Stimulated activated CD4-positive, alpha-beta T cell treated with anti-CD3 and anti-CD28 coated beads, Interleukin-1b, Interleukin-23, amount 100 ng/mL, for 24 hours (primary cell): ENCODE measurements at places on chromosomes 12 and 14.
A peak's percentile ranks its signal among the peaks of the same experiment; 100 is the strongest.

DNA sequence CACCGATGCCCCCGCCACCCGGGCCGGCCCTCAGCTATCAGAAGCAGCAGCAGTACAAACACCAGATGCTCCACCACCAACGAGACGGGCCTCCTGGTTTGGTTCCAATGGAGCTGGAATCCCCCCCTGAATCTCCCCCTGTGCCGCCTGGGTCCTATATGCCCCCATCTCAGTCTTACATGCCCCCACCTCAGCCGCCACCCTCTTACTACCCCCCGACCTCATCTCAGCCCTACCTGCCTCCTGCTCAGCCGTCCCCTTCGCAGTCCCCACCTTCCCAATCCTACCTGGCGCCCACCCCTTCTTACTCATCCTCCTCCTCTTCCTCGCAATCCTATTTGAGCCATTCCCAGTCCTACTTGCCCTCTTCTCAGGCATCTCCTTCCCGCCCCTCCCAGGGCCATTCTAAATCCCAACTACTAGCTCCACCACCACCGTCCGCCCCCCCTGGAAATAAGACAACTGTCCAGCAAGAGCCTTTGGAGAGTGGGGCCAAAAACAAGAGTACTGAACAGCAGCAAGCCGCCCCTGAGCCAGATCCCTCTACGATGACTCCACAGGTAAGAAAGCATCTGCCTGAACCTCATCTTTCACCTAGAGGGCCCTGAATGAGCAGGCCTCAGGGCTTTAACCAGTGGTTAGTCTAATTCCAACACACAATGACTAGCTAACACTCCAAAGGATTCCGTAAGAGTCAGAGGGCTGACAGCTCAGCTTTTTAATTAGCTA is 851 bp downstream of the YLPM1 start:
- no peak for DNase-seq

DNA sequence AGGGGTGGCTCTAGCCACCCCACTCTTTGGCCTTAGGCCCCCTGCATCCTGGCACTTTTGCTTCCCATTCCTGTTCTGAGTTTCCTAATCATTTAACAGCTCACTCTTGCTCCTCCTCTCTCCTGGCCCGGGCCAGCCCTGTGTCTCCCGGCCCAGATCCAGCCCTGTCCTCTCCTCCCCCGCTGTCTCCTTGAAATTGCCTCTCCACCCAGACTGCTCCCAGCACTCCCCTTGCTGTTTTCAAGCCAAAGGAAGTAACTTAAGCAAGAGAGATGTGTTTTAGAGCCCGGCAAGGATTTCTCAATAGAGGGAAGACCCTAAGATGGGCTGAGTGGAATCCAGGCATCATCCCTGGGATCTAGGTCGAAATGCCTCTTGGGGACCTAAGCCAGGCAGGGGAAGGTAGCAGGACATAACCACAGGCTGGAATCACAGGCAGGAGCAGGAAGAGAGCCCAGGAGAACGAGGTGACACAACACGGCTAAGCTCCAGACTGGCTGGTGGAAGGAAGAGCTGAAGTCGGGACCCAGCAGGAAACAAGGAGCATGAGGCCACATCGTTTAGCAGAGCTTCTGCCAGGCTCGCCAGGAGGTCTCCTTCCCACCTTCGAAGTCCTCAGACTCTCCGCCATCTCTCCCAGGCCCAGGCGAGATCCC is 2.0 kb upstream of the LRP1-AS start:
- no peak for DNase-seq

GRCh38 chr12:43287706-43288383 is 264.2 kb downstream of the ADAMTS20 start:
- DNase-seq = no peak

- DNase-seq = no peak
Observed at GRCh38 chr12:12823300-12823699, 10.2 kb downstream of the DDX47 start.

DNA sequence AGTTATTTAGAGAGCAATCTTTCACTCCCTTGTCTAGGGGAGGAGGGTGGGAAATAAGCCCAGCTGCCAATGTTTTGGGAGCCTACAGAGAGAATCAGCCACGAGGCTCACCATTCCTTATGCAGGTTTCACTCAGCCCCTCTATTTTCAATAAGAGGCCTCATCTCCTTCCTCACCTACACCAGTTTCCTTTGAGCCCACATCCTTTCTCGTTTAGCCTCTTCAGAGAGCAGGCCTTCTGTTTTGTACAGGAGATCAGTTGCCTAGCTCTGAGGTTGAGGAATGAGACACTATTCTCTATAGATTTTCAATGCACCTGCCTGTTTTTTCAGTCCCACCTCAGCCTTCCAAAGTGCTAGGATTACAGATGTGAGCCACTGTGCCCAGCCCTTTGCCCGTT is 17.9 kb downstream of the SNAPC1 start:
- no peak for DNase-seq

DNA sequence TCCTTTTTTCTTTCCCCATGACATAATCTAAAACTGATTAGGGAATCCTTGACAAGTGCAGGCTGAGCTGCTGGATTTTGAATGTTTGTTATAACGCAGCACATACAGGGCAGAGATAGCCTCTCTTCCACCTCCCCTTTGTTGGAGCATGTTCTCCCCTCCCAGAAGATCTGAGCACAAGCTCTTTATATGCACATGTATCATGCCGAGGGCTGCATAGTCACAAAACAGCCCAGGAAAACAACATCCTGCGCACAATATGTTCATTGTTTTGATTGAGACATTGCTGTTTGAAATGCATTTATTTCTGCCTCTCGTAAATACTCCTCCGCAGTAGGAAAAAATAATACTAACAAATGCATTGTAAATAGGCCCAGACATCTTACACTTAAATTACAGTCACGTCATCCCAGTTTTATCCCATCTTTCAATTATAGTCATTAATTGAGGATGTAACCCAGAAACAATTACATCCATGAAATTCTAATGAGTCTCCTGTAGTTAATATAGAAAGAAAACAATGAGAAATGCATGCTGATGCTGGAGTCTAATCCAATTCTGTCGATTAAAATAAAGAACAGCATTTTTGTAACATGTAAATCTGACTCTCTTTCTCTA is 401.8 kb downstream of the BTG1 start:
- DNase-seq = no peak

DNA sequence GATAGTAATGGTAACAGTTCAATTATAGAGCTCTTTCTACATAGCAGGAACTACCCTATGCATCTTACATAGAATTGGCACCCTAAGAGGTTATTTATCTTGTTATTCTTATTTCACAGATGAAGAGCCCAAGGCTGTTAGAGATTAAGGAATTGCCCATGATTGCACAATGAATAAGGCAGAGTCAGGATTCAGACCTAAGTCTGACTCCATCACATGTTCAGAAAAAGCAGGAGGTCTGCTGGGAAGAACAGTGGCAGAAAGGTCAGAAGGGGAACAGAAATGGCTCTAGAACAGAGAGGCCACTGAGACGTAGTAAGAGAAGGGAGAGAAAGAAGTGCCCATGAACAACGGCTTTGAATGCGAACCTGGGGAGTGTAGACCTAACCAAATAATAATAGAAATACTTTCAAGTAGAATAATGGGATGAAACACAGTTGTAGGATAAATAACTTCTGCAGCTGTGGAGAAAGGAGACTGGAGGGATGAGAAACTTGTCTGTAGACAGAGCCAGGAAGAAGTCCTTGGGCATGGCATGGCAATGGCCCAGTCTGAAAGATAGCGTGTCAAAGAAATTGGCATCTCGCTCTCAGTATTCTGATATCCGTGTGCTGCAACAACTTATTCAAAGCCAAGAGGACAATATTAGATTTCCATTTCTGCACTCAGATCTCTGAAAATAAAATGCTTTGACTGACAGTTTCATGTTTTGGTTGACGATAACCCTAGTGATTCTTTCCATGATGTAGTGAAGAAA is 17.6 kb downstream of the MYBPC1 start:
- DNase-seq = no peak

DNA sequence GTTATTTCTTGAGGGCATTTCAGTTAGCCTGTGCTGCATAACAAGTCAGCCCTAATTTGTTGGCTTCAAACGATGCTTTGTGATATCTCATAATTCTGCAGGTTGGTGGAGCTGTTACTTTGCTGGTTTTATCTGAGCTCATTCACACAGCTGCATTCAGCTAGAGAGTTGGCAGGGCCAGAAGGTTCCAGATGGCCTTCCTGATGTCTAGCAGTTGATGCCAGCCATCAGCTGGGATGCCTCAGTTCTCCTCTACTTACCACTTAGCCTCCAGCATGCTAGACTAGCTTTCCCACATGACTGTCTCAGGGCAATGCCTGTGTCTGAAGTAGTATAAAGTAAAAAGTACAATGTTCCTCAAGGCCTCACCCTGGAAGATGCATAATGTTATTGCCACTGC is 130.6 kb downstream of the SLC35F4 start:
- no peak for DNase-seq

- DNase-seq = no peak
Observed at GRCh38 chr12:114069507-114069906, 103.4 kb upstream of the RBM19 start.

GRCh38 chr14:65354715-65355114 is 57.8 kb upstream of the FUT8 start:
- DNase-seq = no peak

- DNase-seq = no peak
Observed at GRCh38 chr12:13718271-13718670, 263.1 kb downstream of the GRIN2B start.

DNA sequence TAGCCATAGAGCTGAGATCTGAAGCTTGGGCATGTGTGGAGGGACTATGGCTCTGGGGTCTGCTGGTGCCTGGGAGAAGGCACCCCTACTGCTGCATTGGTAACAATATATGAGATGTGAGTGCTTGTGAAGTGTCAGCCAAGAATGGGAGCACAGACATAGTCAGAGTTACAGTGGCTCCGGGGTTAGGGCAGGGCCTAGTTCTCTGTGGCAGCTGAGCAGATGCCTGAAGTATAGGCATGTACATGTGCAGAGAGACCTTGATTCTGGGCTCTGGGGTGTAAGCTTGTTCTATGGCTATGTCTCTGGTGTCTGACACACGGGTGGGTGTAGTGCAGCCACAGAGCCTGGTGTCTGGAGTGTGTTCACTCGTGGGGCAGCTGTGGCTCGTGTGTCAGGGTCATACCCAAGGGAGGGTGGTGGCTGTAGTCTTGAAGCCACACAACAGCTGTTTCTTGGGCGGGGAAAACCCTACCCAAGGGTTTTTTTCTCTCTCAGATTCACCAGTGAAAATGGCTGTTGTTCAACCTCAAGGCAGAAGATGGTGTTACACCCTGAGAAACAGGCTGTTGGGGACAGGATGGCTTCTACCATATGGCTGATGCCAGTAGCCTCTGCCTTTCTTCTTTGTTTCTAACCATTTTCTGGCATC is 11.9 kb upstream of the TCL1A start:
- DNase-seq = no peak

DNA sequence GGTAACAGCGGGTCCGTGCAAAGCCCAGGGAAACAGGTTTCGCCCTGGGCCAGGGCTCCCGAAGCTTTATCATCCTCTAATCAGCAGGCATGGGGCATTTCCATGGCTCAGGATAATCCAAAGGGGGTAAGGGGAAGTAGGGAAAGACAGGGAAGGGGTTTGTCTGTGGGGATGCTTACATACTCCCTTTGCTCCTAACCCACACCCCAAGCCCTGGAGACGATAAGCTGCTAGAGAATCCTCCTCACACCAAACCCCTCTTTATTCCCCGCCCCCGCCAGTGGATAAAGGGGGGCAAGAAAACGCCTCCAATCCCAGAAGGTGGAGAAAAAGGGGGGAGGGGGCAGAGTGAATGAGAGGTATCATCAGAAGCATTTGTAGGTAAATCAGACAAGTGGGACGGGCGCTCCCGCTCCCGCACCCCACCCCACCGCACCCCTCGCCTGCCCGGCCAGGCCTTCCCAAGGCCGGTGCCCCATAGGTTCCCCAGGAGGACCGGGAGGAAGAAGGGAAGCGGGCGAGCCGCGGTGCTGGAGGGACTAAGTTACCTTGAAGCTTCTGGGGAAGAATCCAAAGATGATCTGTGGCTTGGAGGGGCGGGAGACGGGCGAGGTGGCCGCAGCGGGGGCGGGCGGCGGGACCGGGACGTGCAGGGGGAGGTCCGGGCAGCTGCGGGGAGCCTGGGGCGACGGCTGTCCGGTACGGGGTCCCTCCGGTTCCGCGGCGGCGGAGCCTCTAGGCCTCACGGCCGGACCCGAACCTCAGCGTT is 762 bp downstream of the PPP2R5E start:
- DNase-seq = no peak

DNA sequence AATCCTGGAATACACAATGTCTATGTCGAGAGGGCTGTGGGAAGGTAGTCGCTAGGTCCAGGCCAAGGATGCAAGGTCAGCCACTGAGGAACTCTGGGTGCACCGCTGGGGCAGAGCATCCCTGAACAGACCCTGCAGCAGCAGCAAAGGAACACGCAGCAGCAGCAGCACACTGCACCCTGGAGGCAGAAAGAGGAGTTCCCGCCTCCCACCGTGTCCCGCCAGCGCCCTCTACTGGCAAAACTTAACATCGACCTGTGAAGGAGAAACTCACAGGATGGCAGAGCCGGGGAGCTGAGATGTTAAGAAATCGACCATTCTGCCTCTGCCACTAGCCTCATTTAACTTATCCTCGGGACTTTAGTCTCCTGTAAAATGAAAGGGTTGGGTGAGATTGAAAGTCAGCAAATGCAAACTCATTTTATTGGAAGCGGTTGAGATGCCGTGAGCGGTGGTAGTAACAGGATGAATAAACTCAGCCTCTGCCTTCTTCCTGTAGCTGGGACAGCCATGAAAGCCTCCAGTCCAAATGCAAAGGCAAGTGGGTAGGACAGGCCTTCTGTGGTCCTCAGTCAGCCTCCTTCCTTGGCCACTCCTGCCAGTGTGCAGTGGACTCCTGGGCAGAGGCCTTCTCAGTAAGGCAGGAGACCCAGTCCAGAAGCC is 45.6 kb downstream of the STAB2 start:
- peak; percentile 1 for DNase-seq

DNA sequence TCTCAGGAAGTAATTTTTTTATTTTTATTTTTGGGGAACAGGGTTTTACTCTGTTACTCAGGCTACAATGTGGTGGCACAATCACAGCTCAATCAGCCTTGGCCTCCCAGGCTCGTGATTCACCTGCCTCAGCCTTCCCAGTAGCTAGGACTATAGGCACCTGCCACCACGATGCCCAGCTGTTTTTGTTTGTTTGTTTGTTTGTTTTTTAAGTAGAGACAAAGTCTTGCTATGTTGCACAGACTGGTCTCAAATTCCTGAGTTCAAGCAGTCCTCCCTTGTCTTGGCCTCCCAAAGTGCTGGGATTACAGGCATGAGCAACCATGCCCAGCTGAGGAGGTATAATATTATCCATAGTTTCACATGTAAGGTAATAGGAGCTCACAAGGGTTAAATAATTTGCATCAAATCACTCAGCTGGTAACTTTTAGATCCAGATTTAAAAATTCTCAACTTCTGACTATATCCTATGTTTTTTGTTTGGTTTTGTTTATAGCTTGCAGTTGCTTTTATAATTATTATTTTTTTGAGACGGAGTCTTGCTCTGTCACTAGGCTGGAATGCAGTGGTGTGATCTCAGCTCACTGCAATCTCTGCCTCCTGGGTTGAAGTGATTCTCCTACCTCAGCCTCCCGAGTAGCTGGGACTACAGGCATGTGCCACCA is 629.3 kb downstream of the DIO2 start:
- DNase-seq = no peak

DNA sequence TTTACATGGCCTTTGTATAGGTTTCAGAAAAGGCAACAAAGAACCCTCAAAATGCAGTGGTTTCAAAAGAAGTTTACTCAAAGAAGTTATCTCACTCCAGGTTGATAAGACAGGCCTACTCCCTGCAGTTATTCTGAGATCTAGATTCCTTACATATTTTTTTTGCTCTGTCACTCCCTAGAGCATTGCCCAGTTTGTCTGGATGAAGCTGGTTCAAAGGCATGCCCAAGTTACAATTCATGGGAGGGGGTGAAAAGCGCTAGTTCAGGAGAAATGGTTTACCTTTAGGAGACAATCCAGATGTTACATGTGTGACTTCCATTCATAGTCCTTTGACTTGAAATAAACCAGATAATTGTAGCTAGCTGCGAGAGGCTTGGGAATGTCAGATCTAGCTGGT is 115.0 kb downstream of the TPH2 start:
- no peak for DNase-seq
